Stimulated activated CD4-positive, alpha-beta T cell treated with anti-CD3 and anti-CD28 coated beads, Interleukin-4, amount 100 ng/mL, for 4 hours (primary cell): ENCODE measurements at places on chromosomes 7 and 10.
A peak's percentile ranks its signal among the peaks of the same experiment; 100 is the strongest.

GRCh38 chr10:73892310-73893030 lies 18.1 kb upstream of the CAMK2G start:
- no peak for DNase-seq

DNA sequence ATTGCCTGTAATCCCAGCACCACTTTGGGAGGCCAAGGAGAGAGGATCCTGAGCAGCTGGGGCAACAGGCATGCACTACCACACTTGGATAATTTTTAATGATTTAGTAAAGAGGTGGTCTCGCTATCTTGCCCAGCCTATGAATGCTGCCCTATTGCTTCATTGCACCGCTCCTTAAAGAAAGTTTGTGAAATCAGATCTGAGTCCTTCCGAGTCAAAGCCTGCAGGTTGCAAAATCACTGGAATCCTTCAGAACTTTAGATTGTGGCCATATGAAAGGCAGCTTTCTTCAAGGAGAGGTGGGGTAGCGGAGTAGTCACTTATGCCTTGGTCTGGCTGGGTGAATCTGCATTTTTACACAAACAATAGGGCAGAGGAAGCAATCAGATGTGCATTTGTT lies 166.3 kb downstream of the ARHGAP12 start:
- no peak for DNase-seq

DNA sequence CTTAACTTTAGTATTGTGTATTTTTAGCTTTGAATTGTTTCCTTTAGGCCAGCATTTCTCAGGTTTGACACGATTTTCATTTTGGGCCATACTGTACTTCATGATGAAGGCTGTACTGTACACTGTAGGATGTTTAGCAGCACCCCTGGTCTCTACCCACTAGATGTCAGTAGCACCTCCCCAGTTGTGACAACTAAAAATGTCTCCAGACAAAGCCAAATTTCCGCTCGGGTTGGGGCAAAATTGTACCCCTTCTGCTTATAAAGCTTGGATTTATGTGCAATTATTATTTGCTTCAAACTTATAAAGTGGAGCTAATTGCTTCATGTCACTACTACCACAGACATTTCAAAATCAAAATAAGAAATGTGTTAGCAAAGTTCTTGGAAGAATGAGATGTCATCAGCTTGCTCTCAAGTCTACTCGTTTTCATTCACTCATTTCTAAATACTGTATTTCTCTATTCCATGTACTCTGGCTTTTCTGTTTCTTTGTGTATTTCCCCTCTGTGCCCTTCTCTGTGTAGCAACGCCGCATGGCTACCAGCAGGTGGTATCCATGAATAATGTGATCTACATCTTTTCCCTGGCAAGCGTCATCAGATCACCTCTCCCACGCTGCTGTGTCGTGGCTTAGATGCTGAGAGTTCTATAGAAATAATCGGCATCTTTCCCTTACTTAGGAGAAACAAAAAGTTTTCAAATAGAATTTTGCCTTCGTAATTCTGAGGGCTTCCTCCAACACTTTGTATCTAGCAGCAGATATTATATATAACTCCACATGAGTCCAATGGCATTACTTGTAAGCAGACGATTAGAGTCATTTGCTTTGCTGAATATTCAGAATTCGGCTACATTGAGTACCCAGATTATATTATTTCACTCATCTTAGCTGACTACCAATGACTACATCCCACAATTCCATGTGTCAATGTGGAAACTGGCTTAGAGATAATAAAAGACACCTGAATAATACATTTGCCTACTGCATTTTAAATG lies 47.8 kb upstream of the CALCR start:
- no peak for DNase-seq

- DNase-seq, result no peak
These were observed 123.6 kb downstream of the EXOC4 start for GRCh38 chr7:133376514-133376913.

DNA sequence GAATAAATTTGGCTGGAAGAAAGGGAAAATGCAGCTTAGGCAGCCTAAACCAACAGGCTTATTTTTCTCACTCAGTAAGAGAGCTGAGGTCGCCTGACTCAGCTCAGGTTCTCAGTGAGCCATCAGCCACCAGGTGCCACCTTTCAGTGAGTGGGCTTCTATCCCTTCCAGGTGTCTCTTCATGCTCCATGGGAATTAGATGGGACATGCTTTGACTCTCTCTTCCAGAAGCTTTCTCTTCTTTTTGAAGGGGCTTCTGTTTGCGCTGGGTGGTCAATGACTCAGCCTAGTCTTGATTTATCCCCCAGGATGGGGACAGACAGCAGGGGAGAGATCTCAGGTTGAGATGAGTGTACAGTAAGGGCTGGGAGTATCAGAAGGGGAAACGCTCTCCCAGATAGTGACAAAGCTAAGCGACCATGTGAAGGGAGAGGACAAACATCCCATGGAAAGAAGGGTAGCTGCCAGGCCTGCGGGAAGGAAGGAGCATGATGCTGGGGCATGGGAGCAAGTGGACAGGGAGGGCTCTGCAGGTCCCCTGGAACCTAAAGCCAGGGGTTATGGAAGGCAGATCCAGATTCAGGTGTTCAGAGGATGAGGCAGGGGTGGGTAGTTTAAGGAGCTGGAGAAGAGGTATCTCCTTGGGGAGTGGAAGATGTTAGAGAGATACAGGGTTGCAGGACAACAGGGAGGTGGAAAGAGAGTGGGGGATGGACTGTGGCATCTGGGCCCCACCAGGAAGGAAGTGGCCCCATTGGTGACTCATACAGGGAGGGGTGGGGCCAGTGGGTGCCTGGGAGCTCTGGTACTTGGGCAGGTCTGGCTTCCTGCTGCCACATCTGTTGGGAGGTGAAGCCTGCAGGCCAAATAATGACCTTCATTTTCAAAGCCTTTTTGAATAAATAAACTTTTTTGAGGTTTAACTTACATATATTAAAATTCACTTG lies 32.5 kb downstream of the OGDH start:
- DNase-seq, result peak; percentile 77

- DNase-seq, result no peak
These were observed 27.8 kb downstream of the NKX2-3 start for GRCh38 chr10:99560277-99561126.

DNA sequence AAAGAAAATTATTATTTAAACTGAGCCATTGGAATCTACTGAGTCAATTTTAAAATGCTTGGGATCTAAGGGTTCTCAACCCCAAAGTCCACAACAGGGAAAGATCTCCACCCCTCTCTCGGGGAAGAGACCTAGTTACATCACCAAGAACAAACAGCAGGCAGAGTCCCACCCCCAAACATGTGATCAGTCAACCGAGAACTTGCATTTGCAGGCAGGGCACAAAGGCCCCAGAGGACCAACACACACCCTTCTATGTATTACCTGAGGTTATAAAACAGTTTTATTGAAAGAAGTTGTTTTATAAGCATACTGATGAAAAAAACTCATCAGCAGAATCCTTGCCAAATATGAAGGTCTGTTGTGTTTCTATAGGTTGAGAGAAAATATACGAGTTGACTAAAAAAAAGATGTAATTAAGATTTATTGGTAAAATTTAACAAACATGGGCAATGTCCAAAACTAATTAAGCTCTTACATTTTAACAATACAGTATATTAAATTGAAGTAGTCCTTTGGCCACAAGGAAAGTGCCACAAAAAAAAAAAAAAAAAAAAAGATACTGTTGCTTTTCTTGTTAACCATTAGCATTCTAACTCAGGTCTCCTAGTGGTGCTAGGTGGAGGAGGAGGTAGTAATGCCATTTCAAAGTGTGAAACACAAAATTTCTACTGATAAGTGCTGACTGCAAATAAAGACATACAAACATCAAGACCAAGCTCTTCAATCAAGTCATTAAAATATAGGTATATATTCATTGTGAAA lies 975 bp upstream of the USP54 start:
- no peak for DNase-seq

- DNase-seq, result no peak
These were observed 132.9 kb downstream of the MBL2 start for GRCh38 chr10:52639652-52640051.

DNA sequence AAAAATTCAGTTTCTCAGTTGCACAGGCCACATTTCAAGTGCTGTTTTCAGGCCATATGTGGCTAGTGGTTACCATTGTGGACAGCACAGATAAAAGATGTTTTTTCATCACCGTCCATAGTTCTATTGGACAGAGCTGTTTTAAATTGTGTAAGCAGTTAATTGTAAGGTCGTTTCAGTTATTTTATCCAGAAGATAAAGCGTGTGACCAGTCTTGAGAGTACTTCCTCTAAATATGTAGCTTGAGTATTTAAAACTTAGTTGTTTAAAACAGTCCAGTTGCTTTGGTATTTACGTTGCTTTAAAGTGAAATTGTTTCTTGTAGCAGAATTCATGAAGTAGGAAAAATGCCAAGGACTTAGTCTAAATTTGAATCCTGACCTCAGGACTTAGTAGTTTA lies 66.9 kb downstream of the ZNRF2 start:
- no peak for DNase-seq

- DNase-seq, result no peak
These were observed 70.0 kb upstream of the SFMBT2 start for GRCh38 chr10:7480742-7481367.

GRCh38 chr7:83475420-83475819 lies 173.5 kb downstream of the SEMA3E start:
- DNase-seq, result no peak

DNA sequence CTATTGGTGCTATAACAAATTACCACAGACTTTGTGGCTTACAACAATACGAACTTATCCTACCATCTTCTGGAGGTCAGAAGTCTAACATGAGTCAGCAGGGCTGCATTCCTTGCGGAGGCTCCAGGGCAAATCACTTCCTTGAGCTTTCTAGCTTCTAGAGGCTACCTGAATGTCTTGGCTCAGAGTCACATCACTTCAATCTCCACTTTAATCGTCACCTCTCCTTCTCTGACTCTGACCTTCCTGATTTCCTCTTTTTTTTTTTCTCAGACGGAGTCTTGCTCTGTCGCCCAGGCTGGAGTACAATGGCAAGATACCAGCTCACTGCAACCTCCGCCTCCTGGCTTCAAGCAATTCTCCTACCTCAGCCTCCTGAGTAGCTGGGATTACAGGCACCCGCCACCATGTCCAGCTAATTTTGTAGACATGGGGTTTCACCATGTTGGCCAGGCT lies 44.6 kb upstream of the ANAPC16 start:
- no peak for DNase-seq

DNA sequence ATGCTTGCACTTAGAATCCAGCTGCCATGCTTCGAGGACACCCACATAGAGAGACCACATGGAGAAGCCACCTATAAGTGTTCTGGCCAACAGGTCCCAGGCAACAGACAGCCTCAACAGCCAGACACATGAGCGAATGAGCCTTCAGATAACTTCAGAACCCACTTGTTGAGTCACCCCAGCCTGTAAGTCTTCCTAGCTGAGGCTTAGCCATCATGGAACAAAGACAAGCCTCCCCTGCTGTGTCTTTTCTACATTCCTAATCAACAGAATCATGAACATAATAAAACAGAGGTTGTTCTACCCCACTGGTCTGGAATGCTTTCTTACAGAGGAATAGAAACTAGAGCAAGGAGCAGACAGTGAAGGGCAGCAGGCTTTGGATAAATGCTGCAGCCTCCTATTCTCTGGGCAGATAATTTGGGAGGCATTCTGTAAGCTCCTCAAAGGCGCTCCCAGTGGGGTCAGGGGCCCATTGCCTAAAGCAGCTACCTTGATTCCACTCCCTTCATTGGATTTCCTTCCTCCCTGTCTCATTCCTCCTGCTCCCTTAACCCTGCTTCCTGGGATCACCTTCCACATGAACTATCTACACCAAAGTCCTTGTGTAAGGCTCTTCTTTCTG lies 4.6 kb downstream of the TLL2 start:
- no peak for DNase-seq

GRCh38 chr7:73555411-73555982 lies 2.0 kb downstream of the BCL7B start:
- DNase-seq, result no peak

DNA sequence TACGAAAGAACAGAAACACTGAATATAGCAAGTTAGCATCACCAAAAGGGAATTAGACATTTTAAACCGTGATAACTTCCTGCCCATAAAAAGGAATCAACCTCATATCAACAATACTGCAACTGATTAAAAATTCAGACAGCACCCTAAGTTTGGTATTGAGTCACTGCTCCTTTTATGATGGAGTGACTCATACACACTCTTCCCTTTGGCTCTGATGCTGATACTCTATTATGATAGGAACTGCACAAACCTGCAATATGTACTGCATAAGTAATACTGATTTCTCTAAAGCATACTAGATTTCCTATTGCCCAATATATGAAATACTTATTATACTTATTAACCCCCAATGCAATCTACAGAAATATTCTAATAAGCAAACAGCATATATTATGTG lies 118.7 kb downstream of the PARD3 start:
- no peak for DNase-seq

- no peak for DNase-seq
These were observed 42.7 kb upstream of the OIT3 start for GRCh38 chr10:72850861-72851260.

DNA sequence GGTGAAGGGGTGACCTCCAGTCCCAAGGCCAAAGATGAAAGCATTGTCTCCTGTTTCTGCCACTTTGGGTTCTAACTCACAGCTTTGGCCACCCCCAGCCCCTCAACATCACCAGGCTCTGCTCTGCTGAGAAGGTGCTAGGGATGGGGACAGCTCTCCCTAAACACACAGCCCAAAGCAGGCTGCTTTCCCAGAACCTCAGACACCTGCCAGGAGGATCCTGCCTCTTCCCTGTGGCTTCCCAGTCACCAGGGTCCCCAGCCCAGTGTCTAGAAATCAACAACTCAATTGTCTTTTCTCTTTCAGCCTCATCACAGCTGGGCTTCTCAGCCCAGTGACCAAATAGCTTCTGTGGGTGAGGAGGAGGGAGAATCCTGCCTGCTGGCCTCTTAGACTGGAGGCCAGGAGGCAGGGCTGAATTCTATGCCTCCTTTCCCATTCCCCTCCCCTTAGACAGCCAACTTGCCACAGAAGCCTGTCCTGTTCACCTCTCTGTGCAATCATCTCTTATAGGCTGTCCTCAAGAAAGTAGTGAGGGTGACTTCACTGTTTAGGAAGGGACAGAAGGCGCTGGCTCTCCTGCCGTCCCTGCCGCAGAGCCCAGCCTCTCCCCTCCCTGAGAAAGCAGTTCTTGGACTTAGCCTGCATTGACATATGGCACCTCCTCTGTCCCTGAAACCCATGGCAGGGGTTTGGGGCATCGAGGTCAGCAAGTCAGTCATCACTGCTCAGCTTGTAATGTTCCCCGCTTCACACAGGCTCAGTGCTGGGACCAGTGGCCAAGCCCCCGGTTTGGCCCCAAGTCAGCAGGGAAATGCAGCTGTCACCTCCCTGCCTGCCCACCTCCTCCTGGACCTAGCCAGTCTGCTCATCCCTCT lies 3.7 kb downstream of the FGF8 start:
- DNase-seq, result no peak

GRCh38 chr7:32957326-32958045 lies at the start of gene FKBP9:
TSS of gene FKBP9 (plus strand) at chr7:32957440. CDS start at chr7:32957574, 134 bp downstream.
- DNase-seq, result no peak

DNA sequence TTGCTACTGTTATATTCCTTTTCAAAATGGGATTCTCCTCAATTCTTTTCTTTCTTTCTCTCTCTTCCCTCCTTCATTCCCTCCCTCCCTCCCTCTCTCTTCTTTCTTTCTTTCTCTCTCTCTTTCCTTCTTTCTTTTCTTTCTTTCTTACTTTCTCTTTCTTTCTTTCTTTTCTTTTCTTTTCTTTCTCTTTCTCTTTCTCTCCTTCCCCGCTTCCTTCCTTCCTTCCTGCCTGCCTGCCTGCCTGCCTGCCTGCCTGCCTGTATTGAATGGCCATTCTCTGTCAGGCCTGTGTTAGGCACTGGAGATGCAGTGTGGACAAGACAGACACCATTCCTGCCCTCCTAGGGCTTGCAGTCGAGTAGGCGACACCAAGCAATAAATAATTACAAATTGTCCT lies 11.5 kb downstream of the CNNM1 start:
- no peak for DNase-seq
